Inflammatory macrophage treated with lipopolysaccharide for 4 hours (primary cell): ENCODE measurements at places on chromosomes 4 and X.

DNA sequence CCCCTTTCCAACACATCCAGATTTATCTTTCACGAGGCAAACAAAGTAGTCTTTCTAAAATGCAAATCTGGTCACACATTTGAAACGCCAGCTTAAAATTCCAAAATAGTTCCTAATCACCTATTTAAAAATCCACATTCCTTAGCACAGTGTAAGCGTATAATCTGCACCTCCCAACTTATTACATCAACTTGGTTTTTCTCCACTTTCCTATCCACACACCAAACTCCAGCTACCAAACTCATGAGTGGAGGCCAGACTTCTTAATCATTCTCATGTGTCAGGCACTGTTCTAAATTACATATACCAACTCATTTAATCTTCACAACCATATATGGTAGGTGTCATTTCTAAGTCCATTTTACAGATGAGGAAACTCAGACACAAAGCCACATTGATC is 33.8 kb downstream of the ENOX2 start:
- no peak for DNase-seq

DNA sequence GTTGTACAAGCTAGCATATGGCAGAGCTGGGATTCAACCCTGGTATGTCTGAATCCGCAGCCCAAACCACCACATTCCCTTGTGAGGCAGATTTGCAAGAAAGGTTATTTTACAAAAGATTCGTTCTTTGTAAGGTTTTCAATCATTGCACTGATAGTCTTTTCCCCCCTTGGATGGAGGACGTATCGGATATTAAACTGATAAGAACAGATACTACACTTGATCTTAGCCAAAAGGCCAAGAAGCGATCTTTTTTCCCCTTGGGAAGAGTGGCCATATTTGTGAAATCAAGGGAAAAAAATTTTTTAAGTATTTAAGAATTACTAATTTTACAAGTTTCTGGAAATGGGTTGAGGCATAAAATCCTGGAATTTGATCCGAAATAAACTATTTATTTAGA is 34.4 kb upstream of the MSMO1 start:
- DNase-seq, result no peak

GRCh38 chrX:13719192-13719856 is 15.1 kb downstream of the TRAPPC2 start:
- no peak for DNase-seq

DNA sequence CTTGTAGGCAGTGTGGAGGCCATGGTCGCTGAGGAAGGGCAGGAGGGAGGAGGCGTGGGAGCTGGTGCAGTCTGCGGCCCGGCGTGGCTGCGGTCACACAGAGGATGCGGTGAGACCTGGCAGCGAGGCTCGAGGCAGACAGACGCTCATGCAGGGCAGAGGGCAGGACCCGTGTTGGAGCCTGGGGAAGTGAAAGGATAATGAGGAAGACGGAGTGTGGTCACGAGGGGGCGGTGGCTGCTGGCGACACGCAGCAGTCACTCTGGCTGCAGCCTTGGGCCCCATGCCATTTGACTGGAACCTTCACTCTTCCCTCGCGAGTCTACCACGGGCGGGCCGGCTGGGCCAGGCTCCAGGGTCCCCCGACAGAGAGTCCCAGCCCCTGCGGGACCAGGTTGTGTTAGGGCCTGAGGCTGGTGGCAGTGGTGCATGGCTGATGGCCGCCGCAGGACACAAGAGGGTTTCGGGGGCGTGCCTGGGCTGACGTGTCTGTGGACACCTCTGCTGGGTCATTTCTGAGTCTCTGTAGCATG is 68.8 kb upstream of the HGFAC start:
- peak; percentile 96 for DNase-seq

- no peak for DNase-seq
Observed at GRCh38 chrX:148755111-148755510, 254.7 kb downstream of the AFF2 start.

- DNase-seq, result no peak
Observed at GRCh38 chrX:40172401-40173142, 74.8 kb upstream of the BCOR start.

GRCh38 chr4:2333356-2333841 is 71.5 kb upstream of the MXD4 start:
- no peak for DNase-seq

DNA sequence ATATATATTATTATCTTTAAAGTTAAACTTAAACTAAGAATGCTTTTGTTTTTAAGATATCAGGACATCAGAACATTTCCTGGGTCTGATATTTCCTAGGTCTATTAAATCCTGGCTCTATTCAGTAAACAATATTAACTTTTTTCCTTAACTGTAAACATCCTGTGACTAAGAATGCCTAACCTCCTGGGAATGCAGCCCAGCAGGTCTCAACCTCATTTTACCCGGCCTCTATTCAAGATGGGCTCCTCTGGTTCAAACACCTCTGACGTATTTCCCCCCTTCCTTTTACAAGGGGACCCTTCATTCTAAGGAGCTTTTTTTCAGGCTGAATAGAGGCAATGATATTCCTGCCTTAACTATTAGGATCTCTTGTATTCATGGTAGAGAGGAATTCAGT is 35.8 kb upstream of the DYNLT3 start:
- DNase-seq, result no peak

DNA sequence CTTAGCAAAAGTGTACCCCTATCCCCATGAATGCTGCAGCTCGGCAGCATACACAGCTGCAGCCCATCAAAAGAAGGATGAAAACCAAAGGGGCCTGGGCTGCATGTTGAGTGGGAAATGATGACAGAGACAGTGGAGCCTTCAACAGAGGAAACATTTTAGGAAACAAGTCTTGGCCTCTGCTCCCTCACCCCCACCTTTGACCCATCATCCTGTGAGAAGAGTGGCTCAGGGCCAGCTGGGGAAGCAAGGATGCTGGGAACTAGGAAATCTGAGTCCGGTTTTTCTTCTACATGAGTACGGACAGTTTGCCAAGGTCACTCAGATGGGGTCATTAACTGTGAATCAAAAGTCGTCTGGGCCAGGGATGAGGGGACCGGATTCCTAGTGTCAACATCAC is 37.2 kb downstream of the IDS start:
- DNase-seq, result no peak

DNA sequence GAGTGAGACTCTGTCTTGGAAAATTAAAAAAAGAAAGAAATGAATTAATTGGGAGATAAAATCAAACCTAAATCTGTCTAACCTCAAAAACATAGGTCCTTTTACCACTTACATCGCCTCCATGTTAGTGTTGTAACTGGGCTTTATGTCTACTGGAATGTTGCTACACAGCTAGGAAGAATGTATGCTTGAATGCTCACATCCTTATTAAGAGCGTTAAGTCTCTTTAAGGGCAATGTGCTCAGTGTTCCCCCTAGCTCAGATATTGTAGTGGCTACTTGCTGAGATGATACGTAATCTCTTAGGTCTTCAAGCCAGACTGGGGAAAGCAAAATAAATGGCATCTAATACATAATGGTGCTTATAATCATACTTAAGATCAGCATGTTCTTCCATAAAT is 1072.8 kb downstream of the PDHA2 start:
- no peak for DNase-seq

- no peak for DNase-seq
Observed at GRCh38 chr4:169650227-169650936, 30.0 kb downstream of the CLCN3 start.

DNA sequence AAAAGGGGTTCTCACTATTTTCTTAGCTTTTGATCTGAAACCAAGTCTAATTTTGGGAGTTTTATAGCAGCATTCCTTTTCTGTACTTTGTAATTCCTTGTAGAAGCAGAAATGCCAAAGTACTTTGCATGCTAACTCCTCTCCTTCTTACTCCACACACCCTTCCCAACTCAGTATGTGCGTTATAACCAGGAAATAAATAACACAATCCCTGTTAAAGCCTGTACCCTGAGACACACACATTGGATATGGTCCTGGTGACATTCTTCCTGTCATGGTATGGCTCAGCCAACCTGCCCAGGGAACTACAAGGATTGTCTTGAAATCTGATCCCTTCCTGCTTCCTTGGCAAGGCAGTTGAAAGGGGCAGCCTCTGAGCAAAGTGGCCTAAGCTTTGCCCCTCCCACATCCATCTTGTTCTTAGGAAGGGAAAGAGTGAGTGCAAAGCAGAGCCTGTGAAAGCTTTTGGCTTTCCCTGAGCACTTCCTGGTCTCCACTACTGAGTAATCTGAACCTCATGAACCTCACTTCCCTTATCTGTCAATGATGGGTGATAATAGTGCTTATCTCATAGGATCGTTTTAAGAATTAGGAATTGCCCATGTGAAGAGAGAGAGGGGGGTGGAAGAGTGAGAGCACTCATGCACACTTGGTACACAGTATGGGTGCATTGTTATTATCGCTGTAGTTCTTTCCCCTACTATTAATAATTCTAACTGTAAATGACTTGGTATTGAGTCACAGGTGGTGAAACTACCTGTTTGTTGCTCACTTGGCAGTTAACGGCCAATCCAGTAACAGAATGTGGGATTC is 109.3 kb downstream of the AFF2 start:
- peak; percentile 32 for DNase-seq

DNA sequence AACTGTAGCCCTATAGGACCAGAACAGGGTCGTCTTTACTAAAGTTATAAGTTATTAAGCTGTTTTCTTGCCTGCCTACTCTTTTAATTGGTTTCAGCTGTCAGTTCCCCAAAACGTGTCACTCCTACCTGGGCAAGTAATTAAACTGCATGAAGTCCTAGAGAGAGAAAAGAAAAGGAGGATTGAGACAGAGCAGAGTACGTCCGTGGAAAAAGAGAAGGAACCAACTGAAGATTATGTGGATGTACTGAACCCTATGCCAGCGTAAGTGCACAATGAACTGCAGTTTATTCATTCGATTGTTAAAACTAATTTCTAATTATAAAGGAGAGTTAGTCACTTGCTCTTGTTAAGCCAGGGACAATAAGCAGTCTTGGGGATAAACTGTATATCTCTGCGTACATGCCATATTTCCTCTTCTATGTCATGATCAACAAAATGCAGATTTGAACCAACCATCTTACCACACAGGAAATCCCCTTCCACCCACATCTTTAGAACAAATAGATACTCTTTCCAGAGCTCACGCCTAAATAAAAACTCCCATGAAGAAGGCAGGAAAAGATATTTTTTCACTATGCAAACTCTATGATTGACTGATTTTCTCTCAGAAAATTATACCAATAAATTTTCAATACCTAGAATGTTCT is 22.8 kb downstream of the STAP1 start:
- DNase-seq, result peak; percentile 61
